Eye (tissue), 1 donor: ENCODE measurements at places on chromosomes 1 and 21.

DNA sequence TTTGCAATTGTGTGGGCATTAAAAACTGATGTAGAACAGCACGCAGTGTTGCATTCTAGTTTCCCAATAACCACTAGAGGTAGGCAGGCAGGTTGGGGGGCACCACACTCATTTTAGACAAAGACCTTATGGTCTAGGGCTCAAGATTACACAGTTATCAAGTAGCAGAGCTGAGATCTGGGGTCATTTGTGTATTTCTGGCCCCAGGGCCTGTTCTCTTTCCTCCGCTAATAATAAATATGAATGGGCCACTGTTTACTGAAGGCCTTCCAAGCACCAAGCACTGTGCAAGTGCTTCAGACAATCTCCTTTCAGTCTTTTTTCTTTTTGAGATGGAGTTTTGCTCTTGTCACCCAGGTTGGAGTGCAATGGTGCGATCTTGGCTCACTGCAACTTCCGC is 23.9 kb downstream of the LDLRAD2 start:
- DNase-seq, result no peak

GRCh38 chr21:38768471-38769063 is 37.2 kb upstream of the ETS2 start:
- DNase-seq, result peak; percentile 24

DNA sequence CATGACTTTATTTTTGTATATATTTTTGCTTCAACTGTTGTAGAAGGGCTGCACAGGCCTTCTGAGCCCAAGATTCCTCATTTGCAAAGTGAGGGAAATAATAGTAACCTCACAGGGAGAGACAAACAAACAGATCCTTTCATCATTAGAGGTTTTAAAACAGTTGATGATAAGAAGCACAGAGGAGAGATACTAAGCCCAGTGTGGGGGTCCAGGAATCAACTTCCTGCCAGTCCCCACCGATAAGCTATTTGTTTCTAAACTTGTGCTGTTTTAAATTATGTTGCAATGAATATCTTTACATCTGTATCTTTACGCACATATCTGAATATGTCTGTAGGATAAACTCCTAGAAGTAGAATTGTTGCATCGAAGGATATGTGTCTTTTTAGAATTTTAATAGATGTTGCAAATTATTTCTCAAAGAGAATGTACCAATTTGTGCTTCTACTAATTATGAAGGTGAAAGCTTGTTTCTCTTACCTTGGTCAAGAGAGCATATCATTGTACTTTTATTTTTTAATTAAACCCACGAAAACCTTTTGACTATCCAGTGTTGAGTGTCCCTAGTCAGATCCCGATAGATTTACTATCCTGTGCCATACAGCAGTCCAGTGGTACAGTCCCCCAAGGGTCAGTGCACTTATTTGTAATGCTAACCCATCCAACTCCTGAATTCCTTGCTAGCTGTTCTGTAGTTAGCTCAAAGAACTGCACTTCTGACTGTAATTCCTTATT is 10.8 kb downstream of the FCRLB start:
- no peak for DNase-seq

DNA sequence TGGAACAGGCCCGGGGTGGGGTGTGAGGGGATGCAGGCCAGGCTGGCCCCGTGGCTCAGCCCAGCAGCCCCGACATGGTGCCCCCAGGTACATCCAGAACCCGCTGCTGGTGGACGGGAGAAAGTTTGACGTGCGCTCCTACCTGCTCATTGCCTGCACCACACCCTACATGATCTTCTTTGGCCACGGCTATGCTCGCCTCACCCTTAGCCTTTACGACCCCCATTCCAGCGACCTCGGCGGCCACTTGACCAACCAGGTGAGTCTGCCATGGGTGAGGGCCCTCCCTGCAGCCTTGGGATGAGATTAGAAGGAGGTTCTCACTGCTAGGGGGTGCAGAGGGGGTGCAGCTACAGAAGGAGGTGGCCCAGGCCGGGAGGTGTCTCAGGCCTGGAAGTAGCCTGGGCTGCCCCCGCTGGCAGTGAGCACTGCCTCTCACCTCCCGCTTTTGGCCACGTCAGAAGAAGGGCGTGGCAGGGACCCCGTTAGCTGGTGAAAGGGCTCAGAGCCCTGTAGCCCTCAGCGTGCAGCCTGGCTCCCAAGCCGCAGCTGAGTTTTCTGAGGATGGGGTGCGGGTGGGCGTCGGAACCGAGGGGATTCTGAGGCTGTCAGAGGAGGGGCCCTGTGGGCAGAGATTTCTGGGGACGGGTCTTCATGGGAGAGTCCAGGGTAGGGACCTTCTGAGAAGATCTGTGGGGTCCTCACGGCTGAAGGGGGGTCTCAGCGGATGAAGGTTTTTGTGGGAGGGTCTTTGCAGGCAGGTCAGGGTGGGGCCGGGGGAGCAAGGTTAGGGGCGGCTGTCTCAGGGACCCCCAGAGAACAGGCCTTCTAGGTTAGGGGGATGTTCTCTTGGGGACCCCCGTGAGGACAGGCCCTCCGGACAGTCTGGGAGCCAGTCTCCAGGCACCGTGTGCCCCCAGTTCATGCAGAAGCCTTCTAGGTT is 10.4 kb downstream of the TTLL10 start:
- DNase-seq, result no peak

DNA sequence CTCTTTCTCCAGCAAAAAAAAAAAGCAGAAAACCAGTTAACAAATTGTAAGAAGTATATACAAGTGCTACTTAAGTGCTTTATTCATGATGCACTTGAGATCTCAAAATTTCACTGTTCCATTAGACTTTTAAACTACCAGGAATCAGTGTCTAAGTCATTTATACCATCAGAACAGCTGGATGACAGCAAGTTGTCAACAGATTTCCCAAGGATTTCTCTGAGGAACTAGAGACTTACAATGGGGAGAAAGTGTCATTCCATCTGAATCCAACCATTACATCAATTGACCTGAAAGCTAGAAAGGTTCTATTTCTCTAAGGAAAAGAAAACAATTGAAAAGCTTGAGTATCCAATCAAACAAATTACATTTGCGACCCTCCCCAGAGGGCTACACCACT is 43.8 kb downstream of the USH2A start:
- peak; percentile 36 for DNase-seq

DNA sequence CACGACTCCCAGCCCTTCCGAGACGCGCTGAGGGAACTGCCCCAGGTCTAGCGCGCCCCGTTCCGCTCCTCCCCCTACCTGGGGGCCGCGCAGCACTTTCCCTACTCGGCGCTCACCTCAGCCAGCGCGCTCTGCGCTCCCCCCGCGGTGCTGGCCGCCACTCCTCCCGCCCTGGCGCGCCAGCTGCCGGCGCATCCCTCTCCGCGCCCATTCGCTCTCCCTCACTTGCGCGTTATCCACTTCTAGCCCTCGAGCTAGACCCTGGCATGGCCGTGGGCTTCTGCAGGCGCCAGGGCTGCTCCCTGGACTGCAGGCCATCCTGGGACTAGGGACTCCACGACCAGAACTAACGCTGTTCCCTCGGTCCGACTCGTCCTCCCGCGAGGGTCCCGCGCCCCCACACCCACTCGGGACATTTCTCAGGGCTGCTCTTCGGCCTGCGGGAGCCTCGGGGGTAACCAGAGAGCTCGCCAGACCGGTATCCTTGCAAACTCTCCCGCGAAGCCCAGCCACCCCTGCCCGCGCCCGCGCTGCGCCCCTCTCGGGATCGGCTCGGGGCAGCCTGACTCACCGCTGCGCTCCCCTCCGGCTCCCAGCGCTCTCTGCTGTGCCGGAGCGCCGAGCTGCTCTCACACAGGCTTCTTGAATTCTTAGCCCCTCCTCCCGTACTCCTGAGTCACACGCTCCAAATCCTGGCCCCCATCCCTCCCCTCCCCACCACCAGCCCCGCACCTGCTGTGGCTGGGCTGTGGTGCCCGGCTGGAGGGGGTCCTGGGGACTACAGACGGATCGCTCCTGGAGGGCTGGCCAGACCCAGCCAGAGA is at the start of gene NGF:
Gene NGF (minus strand): TSS at position 617 of the 824 bp plus-strand sequence. CDS start 51,454 bp downstream, outside the sequence.
- peak; percentile 81 for DNase-seq

- DNase-seq, result peak; percentile 38
Observed at GRCh38 chr1:151963288-151963687, 30.4 kb downstream of the S100A10 start.

GRCh38 chr1:91779548-91780021 is 106.4 kb downstream of the TGFBR3 start:
- DNase-seq, result no peak

DNA sequence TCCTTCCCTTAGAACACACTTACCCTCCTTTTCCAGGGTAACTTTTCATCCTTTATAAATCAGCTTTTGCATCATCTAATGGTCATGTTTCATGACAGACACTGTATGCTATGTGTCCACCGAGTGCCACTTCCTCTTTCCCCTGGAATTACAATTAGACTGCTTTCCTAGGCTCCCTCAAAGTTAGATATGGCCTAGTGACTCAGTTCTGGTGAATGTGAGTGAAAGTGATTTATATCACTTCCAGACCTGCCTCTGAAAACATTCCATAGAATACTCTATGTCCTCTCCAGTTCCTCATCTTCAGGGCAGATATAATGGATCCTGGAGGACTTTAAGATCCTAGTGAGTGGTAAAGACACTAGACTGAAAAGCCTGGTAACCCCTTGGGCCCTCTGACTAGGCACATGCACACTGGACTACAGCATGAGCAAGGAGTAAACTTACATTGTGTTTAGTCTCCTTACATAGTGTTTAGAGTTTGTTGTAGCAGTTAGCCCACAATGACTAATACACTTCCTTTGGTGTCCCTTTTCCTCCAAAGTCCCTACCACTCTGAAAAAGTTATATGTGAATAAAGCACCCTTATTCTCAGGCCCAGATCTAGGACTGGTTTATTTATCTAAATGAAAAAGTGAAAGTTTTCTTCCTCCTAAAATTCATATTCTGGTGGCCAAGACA is 59.3 kb downstream of the GPR88 start:
- DNase-seq, result no peak

- no peak for DNase-seq
Observed at GRCh38 chr1:247409869-247410544, 6.0 kb upstream of the NLRP3 start.

DNA sequence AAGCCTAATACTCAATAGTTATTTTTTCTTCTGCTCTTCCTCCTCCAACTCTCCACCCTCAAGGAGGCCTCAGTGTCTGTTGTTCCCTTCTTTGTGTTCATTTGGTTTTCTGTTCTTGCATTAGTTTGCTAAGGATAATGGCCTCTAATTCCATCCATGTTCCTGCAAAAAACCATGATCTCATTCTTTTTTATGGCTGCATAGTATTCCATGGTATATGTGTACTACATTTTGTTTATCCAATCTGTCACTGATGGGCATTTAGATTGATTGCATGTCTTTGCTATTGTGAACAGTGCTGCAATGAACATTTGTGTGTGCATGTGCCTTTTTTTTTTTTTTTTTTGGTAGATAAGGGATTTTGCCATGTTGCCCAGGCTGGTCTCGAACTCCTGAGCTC is 6.7 kb downstream of the CENPF start:
- DNase-seq, result no peak
